ENCODE measurements at places on chromosomes 7 and 10.

GRCh38 chr10:86522510-86522855, 891 bp upstream of the WAPL start:
- no peak for DNase-seq

- DNase-seq, result no peak
Observed at GRCh38 chr7:138396251-138397070, 63.6 kb upstream of the TRIM24 start.

- DNase-seq, result no peak
Observed at GRCh38 chr10:7449063-7449695, 38.3 kb upstream of the SFMBT2 start.

DNA sequence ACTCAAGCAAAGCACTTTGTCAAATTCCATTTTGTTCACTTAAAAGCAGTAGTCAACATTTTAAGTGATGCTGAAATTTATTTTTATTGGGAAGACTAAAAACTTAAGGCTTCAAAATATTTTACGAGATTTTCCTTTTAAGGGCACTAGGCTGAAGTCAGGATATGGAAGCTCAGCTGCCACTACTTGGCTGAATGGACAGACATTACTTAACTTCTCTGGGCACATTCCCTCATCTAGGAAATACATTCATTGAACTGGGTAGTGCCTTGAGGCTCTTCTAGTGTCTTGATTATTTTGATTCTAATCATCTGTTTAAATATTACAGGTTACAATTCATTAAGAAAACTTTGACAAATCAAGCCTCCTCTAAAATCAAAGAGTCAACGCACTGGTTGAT, 11.1 kb downstream of the MEOX2 start:
- no peak for DNase-seq

GRCh38 chr10:31028081-31028480, 3.6 kb downstream of the ZNF438 start:
- no peak for DNase-seq

DNA sequence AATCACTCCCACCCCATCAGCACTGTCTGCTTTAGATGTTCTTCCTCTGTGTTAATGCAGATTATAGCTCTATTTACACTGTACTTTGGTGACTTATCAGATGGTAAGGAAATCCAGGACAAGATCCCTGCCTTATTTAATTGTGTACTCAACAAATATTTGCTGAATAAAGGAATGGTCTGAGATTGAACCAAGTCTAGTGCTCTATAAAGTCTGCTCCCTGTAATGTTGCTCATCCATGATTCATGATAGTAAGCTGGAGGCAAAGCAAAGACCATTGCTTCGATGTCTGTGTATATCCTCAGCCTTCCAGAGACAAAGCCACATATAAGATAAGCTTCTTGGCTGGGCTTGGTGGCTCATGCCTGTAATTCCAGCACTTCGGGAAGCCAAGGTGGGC, 33.5 kb downstream of the PLCE1 start:
- DNase-seq, result no peak

DNA sequence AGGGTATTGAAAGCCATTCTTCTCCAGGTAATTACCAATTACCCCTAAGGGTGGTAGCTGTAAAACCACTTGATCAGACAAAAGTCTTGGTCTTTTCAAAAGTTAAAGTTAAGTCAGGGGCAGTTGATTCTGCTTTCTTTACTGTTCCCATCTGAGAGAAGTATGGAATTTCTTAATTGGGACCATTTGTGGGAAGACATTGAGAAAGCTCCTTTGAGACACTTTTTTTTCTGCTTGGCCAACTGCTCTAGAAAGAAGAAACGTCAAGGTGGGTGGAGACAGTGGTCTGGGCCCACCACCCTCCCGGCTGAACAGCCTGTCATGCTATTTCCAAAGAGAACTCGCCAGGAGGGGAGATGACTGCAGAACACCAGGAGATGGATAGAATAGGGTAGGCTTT, 45.3 kb downstream of the WNT2 start:
- DNase-seq, result no peak

- DNase-seq, result no peak
Observed at GRCh38 chr7:132897093-132897687, 184.7 kb downstream of the CHCHD3 start.

DNA sequence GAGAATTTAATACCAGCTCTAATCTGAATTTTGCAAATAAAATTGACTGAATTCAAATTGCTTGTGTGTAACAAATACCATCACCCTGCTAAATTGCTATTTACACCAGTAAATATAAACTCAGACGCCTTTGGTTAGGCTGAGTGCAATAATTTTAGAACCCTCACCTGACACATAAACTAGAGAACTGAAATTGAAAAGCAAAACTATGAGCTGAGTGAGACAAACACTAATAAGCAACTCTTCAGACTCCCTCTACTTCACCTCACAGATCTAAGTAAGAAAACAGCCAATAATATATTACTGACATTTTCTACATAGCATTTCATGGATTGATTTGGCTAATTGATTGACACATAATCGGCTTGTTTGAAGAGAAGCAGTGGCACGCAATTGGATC, 621.2 kb downstream of the REEP3 start:
- no peak for DNase-seq

- no peak for DNase-seq
Observed at GRCh38 chr7:104960741-104961448, 53.1 kb upstream of the KMT2E start.

GRCh38 chr10:43322769-43323168, 48.7 kb upstream of the FXYD4 start:
- DNase-seq, result peak; percentile 82

- DNase-seq, result no peak
Observed at GRCh38 chr7:110420788-110421187, 670.1 kb upstream of the LRRN3 start.

DNA sequence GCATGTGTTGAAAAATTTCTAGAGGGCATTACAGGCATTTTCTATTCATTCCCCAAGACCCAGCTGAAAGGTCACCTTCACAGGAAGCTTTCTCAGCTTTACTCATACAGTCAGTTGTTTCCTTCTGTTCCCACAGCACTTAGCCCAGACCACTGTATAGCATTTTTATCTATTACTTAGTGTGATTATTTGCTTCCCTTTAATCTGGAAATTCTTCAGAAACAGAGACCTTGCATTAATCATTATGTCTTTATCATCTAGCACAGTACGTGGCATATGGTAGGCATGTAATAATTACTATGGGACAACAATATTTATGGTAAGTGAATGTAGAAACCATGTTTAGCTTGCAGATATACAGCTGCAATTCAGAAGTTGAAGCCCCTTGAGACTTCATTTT, 38.2 kb upstream of the CDK6 start:
- DNase-seq, result no peak

DNA sequence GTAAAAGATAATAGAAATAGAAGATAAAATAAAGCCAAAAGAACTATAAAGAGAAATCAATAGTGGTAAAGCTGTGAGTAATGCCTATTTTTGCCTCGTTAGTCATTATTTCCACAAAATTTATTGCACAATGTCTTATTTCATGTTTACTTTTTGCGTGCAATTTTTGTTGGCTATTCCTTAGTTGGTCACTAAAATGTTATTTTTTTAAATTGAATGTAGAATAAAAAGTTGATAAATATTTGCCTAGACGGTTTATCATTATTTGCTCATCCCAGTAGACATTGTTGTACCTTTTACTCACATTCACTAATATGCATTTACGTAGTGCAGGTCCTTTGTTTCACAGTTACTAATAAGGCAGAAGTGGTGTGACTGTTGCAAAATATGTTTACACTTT, 227.8 kb upstream of the BMPER start:
- no peak for DNase-seq

- no peak for DNase-seq
Observed at GRCh38 chr10:115335366-115335765, 242.2 kb downstream of the ATRNL1 start.

GRCh38 chr7:44972562-44972961, 6.3 kb downstream of the MYO1G start:
- DNase-seq, result no peak

- DNase-seq, result no peak
Observed at GRCh38 chr7:114652041-114652440, 237.4 kb downstream of the FOXP2 start.

Measured in activated CD4-positive, alpha-beta T cell treated with anti-CD3 and anti-CD28 coated beads, Interleukin-2, amount 50 U/mL, for 16 hours (primary cell).